Renal cortex interstitium (tissue), 15 donors: ENCODE measurements at places on chromosomes 13 and 19. TPM values are rescaled to one million over a fixed set of nuclear protein-coding genes. Genes with fewer than 3 reads are reported as not detected.

DNA sequence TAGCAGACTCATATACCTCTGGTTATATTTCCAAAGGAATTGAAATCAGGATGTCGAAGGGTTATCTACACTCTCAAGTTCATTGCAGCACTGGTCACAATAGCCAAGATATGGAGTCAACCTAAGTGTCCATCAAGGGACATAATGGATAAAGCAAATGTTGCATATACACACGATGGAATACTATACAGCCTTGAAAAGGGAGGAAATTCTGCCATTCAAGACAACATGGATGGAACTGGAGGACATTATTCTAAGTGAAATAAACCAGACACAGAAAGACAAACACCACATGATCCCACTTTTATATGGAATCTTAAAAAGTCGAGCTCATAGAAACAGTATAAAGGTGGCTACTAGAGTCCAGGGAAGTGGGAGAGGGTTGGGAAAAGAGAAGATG is 13.6 kb upstream of the ERCC1 start:
- DNase-seq, result no peak

DNA sequence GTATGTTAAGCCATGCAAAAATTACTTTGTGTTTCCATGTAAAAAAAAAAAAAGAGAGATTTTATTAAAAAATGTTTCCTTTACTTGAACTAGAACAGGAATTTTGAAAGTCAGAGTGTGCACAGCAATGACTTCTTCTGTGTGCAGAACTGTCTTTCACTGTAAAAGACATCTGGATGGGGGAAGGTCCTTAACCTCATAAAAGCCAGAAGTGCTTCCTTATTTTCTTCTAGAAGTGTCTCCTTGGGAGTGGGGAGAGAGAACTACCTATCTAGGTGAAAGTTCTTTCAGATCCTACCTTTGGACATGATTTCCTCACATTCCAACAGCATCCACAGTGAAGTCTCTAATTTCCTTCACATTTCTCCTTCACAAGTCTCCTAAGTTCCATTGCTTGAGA is 360.3 kb downstream of the FGF14 start:
- DNase-seq, result no peak

The CLPTM1 gene
- polyA plus RNA-seq, result 113 TPM

The ZNF175 gene
- polyA plus RNA-seq, result 15.8 TPM

GRCh38 chr13:20782116-20782708 is 8.5 kb upstream of the EEF1AKMT1 start:
- DNase-seq, result no peak

The DMKN gene
- polyA plus RNA-seq, result 69.7 TPM

DNA sequence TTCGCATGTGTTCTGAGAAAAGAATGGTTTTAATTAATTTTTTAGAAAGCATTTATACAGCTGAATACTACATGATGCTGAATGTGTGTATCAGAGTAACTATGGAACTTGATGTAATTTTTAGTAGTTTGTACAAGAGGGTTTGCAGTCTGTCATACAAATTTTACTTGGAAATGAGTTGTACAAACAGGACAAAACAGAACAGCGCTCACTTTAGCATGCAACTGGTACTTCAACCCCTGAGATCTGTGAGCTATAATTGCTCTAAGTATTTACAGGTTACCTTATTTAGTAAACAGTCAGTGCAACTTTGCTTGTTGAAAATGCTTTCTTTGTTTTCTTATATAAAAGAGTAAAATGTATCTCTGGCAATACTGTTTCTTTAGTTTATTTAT is 706 bp downstream of the TNFRSF19 start:
- DNase-seq, result no peak

DNA sequence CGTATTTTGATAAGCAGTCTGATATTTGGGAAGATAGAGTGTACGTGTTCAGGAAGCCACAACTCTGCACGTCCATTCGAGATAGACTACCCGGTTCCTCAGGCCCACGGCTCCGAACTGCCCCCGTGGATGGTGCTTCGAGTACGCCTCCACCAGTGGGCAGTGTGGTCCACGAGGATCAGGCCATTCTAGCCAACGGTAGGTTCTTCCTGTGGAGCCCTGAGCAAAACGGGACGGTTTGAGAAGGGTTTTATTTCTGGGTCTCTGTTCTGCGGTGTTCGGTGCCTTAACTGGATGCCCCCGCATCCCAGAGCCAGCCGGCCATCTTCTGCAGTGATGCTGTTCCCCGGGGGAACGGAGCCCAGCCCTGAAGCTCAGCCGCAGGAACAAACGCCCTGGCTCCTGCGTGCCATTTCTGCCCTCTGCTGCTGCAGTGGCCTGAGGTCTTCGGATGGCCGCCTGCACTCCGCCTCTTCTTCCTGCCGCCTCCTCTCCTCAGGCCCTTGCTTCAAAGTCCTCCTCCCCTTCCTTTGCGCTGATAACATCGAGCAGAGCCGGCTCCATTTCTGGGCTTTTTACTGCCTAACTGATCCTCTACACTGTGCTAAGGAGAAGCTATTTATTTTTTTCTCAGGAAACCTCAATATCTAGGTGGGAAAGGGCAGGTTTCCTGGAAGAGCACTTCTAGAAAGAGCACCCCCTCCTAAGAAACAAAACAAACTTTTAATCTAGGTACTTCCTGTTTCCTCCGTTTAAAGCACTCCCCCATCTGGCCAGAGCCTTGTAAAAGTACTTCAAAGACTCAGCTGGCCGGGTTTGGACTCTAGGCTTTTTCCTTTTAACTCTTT is 36.2 kb upstream of the SLC46A3 start:
- DNase-seq, result peak; percentile 9

The APLP1 gene
- polyA plus RNA-seq, result 27.3 TPM

- peak; percentile 52 for DNase-seq
Measured at GRCh38 chr19:5578097-5578846, 10.5 kb upstream of the TINCR start.

The NTF4 gene
- 4.3 TPM for polyA plus RNA-seq

The ADAT3 gene
- polyA plus RNA-seq, result 5.4 TPM

GRCh38 chr19:16370641-16371391 is 46.2 kb downstream of the KLF2 start:
- DNase-seq, result no peak

The BTBD2 gene
- 87.0 TPM for polyA plus RNA-seq

GRCh38 chr13:44388427-44389059 is 14.9 kb downstream of the SERP2 start:
- DNase-seq, result no peak

DNA sequence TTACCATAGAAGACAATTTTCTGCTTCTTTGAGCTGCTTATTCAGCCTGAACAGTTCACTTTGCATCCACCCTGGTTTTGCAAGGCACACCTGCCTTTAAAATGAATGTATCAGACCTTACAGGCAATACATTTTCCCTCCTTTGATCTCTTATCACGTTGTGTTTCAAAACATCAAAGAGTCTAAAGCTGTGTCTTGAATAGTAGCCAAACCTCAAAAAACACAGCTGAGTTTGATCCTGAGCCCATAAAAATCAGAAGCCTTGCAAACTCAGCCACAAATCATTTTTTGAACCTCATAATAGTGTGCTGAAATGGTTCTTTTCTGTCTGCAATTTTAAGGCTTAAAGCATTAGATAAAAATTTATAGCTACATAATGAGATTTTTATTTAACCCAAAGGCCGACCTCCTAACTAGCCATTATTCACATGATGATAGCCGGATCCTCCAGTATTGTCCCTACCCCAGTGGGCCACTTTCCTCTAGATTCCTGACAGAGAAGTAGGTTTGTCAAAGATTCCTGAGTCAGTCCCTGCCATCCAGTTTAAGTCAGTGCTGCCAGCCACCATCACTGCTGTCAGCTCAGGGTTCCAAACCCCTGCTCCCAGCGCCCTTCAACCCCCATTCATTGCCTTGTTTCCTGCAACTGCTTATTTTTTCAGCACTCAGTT is 71.8 kb downstream of the CAB39L start:
- peak; percentile 45 for DNase-seq

GRCh38 chr13:21932578-21932977 is 261.7 kb downstream of the FGF9 start:
- no peak for DNase-seq

DNA sequence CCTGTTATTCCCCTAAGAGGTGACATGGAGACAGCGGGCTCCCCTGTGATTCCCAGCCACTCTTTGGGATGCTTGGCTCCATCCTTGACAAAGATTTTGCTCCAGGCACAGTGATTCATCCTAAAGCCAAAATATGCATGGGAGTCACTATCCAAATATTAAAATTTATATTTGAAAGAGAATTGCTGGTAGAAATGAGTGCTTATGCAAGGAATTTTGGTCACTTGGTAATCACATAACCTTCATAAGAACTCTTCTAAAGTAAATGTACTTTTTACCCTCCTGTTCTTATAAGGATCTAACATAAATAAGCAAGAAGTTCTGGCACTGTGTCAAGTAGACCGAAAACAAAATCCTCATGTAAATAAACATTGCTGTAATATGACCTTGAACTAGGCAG is 385.8 kb downstream of the ITGBL1 start:
- no peak for DNase-seq

GRCh38 chr13:95677564-95678266 is 776 bp downstream of the DNAJC3 start:
- DNase-seq, result no peak

DNA sequence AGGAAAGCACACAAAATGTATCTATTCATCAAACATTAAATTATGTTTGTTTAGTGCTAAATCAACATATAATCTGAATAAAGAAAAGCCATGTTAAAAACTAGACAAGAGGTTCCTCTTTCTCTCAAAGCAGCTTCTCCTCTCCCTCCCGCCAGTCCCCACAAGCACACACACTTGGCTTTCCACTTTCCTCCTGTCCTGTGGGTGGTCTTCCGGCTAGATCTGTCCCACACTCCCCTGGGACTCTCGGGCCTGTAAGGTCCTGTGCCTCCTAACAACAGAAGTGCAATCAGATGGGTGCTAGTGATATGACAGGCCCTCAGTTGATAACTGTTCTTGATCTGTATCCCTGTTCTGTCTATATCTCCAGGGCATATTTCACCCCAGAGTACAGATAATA is 45.6 kb upstream of the RAP2A start:
- DNase-seq, result no peak

The CEACAM4 gene
- not detected for polyA plus RNA-seq

The U2AF1L4 gene
- 12.8 TPM for polyA plus RNA-seq
